ENCODE measurements at places on chromosomes 7 and 10.

- DNase-seq: no peak
Measured at GRCh38 chr7:105036217-105037168, 22.5 kb downstream of the KMT2E start.

GRCh38 chr7:127620406-127621233 lies 2.7 kb upstream of the PAX4 start:
- DNase-seq: no peak

- DNase-seq: no peak
Measured at GRCh38 chr10:29681676-29682448, 47.1 kb upstream of the SVIL start.

DNA sequence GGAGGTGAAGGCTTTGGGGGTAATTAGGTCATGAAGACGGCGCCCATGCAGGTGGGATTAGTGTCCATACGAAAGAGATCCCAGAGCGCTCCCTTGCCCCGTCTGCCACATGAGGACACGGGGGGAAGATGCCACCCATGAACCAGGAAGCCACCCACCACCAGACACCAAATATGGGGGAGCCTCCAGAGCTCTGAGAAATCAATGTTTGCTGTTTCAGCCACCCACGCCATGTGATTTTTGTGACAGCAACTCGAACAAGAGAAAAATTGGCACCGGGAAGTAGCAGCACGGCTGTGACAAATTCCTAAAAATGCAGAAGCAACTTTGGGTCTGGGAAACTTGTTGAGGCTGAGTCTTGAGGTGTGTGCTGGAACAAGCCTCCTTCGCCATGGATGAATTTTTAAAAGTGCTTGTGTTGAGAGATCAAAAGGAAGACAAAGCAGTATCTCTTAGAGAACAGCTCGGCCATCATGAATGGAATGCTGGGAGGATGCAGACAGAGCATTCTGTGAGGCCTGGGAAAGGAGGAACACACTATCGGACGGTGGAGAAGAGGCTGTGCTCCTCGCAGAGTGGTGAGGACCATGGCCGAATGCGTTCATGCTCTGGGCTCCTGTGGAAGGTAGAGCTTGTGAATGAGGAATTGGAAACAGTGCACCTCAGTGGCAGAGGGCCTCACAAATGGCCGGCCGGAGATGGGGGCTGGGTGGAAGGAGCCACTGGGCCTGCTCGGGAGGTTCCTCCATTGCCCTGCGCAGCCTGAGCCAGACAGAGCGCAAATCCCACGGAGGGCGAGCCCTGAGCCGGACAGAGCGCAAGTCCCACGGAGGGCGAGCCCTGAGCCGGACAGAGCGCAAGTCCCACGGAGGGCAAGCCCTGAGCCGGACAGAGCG lies 277.5 kb downstream of the PTPRN2 start:
- no peak for DNase-seq

- no peak for DNase-seq
Measured at GRCh38 chr10:69217119-69217754, 2.9 kb upstream of the HKDC1 start.

- peak; percentile 17 for DNase-seq
Measured at GRCh38 chr7:26278770-26279169, 12.9 kb upstream of the SNX10 start.

DNA sequence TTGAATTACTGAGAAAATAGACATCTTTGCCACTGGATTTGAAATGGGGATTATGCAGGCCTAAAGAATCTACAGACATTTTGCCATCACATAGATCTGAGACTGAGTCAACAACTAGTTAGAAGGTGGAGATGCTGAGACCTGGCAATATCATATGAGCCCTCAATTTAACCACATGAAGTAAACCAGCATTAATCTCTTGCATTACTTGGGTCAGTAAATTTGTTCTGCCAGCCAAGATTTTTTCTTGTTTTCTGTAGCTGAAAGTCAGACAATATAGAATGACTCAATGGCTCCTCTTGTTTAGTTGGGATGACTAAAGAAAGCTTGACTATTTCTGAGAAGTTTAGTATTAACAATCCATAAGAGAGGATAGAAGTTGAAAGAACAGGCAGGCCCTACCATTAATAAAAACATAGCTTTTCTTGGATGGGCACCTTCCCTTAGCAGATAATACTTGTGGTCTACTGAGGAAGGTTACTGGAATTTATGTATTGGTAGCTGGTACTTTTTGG lies 396.7 kb upstream of the SORCS1 start:
- no peak for DNase-seq

GRCh38 chr10:47253651-47254375 lies 46.2 kb upstream of the GDF10 start:
- DNase-seq: no peak

Data from NCI-H1092 (cell line).